ENCODE measurements at places on chromosomes 16 and 17.

GRCh38 chr17:62689441-62690167, 62.1 kb downstream of the MRC2 start:
- DNase-seq, result no peak

DNA sequence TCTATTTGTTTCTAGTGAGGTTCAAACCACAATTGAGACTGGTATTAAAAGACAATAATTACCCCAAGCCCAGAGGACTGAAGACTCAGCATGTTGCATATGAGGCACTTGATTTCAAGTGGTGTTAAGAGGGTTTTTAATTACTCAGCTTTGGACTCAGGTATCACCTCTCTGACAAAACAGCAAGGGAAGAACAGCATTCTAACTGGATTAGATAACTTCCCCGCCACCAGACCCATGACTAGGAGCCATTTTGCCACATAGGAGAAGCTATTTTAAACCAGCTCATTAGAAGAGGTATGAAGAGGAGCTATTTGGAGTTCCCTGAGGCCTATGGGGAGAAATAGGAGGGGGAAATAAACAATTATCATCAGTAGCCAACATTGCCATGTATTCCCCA, 226.1 kb upstream of the TOX3 start:
- no peak for DNase-seq

- no peak for DNase-seq
These were observed 37.1 kb upstream of the CSNK2A2 start for GRCh38 chr16:58234831-58235595.

DNA sequence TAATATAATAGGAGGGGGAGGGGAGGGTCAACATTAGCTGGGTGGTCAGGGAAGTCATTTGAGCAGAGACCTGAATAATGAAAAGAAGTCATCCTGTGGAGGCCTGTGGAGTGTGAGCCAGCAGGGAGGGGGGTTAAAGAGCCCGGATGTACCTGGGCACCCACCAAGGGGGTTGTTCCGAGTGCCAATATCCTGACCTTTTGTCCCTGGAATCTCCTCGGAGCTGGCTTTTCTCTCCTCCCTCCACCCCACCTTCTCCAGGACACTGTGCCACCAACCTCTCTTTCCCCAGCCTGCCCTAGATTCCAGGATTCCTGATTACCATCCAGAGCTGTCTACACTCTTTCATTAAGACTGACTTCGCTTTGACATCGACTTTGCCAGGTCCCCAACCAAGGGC, 6.2 kb downstream of the SHBG start:
- DNase-seq, result no peak

DNA sequence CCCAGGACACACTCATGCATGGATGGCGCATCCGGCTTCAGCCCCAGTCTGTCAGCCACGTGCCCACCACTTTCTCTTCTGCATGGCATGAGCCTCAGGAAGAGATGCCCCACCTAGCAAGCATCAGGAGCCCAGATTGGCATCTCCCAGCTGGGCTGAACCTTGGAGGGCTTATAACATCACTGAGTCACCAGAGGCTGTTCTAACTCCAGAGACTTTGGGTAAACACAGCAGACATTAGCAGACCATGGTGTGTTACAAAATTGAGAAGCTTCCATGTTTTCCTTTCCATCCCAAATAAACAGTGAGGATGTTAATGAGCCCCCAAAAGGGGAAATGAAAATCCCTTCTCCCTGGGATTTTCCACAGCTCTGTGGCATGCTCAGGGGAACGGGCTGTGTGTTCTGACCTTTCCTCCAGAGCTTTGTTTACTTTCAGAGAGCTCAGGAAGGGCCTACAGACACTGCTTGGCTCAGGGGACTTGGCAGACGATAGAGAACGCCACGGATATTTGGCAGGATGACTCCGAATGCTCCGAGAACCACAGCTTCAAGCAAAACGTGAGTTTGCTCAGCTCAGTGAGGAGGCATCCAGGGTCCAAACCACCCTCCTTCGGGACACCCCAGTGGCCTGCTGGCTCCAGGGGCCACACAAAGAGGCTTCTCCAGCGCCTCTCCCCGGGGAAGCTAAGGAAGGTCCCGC, 16.5 kb downstream of the GLP2R start:
- DNase-seq, result no peak

DNA sequence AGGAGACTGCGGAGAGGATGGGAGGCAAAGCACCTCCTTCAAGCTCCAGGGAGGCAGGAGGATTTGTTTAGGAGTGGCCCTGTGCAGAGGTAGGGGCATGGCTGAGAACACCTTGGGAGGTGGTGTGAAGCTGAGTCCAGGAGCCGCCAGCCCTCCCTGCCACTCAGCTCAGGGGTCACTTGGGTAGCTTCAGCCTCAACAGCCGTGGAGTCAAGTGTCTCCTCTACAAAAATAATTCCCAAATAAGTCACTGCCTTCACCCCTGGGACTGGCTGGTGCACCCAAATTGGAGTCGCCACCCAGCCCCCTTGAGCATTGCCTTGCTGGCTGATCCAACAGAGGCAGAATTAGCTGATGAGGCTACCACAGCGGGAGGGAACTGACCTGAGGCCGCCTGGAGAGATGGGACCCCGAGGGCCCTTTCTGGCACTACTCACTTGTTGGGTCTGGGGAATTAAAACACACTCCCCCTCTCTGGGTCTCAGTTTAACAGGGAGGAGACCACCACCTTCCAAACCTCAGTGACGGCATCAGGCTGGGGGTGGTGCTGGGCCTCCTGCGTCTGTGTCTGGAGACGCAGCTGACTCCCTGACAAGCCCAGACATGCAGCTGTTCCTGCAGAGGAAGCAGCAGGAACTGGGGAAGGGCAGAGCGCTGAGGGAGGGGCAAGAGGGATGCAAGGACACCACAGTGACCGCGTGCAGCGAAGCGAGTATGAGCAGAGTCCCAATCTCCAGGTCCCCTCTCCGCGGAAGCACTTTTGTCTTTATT, 87.9 kb upstream of the TOB1 start:
- DNase-seq, result no peak

DNA sequence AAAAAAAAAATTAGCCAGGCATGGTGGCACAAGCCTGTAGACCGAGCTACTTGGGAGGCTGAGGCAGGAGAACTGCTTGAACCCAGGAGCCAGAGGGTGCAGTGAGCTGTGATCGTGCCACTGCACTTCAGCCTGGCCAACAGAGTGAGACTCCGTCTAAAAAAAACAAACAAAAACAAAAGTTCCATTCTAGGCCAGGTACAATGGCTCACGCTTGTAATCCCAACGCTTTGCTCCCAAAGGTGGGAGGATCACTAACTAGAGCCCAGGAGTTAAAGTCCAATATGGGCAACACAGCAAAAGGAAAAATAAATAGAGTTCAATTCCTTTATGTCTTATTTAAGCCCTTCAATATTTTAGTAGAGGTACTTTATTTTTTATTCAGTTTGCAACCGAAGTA, 47.5 kb downstream of the CNOT1 start:
- no peak for DNase-seq

Data from caudate nucleus (tissue), 63 donors.